ENCODE measurements at places on chromosomes 1 and 21.

- no peak for DNase-seq
Observed at GRCh38 chr21:40115775-40116174, 248.5 kb downstream of the PCP4 start.

DNA sequence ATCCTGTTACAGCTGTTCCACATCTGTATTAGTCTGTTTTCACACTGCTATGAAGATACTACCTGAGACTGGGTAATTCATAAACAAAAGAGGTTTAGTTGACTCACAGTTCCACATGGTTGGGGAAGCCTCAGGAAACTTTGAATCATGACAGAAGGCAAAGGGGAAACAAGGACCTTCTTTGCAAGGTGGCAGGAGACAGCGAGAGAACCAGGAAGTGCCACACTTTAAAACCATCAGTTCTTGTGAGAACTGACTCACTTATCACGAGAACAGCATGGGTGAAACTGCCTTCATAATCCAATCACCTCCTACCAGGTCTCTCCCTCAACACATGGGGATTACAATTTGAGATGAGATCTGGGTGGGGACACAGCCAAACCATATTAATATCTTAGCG, 110.3 kb upstream of the TRABD2B start:
- DNase-seq, result no peak

GRCh38 chr1:172815740-172816139, 156.8 kb downstream of the FASLG start:
- DNase-seq, result no peak

DNA sequence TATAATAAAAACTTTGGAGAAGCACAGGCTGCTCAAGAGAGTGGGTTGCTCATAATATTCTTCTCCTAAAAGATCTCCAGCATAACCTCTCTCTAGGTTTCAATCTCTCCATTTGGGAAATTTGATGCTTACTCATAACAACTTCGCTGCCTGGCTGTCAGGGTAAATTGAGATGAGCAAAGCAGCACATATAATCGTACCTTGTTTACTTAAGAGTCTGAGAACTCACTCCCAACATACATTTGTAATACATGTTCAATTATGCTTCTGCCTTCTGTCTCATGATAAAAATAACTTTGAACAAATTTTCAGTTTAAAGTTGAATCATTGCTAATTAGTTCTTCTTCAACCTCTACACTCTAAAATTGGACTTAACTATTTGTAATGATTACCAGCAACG, 68.9 kb downstream of the DUSP10 start:
- DNase-seq, result no peak

GRCh38 chr1:31815752-31816500, at the start of gene SPOCD1:
TSS of gene SPOCD1 (minus strand) at chr1:31816022. CDS start at chr1:31815333, 689 bp downstream.
- peak; percentile 78 for DNase-seq

GRCh38 chr21:38254970-38255369, 1.8 kb upstream of the KCNJ15 start:
- DNase-seq, result no peak

DNA sequence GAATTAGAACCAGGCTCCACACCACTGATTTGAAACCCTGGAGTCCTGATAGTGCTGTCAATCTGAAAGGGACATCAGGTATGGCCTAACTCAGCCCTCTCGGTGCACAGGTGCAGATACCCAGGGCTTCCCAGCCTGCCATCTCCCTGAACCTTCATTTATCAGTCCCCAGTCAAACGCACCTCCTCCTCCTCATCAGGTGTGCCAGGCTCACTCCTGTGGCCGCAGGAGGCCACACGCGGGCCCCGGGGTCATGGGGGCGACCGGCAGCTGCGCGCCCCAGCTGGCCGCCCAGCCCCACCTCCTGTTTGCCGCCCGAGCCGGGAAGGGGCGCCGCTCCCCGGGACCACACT, 572 bp downstream of the FUCA1 start:
- DNase-seq, result no peak

- no peak for DNase-seq
Observed at GRCh38 chr1:54323921-54324250, 82.3 kb downstream of the SSBP3 start.

GRCh38 chr1:99146129-99146848, 118.0 kb upstream of the PLPPR4 start:
- no peak for DNase-seq

GRCh38 chr1:230643908-230644307, 1.6 kb downstream of the COG2 start:
- no peak for DNase-seq

- DNase-seq, result peak; percentile 15
Observed at GRCh38 chr1:218946147-218946546, 227.5 kb upstream of the LYPLAL1 start.

DNA sequence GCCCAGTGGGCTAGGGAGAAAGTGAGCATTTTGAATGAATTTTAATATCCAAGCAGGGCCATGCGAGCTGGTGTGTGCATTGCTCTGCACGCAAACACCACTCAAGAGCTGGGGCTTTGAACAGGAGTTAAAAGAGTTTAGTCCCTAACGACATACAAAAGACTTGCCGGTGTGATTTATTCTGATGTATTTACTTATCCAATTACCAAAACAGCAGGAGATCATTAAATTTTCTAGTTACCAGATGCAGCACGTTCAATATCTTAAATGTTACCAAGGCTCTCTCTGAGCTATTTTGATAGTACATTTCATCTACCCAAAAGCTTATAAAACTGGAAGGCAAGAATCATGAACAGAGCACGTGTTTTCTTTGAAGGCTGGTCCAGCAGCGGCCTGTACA, 30.0 kb upstream of the DMRTA2 start:
- no peak for DNase-seq

DNA sequence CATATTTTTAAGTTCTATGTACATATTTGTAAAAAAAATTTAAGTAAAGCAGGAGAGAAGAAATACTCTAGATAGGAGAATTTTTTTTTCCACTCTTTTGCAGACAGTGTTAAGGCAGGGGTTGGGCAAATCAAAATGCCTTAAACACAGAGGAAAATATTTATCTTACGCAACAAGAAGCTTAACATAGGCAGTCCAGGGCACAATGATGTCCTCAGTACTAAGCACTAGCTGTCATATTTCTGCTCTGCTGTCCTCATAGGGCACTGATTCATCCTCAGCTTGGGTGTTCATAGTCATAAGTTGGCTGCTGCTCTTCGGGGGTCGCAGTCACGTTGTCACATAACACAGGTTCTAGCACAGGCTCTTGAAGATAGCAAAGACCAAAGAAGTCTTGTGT, 247.4 kb downstream of the PTBP2 start:
- DNase-seq, result no peak

GRCh38 chr1:109527846-109528695, 11.6 kb upstream of the GPR61 start:
- no peak for DNase-seq

DNA sequence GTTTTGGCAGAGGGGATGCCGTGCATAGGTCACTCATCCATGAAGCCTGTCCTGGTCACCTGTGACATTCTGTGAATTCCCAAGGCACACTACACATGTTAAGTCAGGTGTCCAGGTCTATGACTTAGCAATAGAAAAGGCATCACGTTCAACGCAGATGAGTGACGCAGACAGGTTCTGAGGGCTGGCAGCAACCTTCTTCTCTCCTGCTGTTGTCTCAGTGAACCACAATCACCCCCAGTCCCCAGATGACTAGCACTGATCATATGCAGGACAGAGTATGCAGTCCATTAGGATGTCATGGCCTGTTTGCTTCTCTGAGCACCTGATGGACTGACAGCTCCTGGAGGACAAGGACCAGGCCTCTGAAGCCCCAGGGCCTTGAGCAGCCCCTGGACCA, 157.8 kb upstream of the KAZN start:
- no peak for DNase-seq

DNA sequence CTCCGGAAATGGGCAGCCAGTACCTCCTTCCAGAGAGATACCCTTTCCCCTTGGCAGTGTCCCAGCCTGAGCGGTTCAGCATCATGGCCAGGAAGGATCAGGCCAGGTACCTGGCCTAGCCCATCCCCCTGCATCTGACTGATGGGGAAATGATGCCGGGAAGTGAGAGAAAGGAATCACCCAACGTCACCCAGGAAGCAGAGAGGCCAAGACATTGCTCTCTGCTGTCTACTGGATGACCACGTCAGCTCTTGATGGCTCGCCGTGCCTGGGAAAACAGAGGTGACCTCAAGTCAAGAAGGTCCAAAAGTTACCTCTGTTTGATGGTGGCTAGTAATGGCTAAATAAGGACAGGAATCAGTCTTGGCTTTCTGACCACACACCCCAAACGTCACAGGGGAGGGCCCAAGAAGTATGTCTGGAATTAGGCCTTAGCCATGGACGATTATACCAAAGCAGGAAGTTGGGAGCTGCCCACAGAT, 79.0 kb downstream of the MRPL37 start:
- DNase-seq, result no peak

GRCh38 chr1:155062702-155063411, 683 bp upstream of the EFNA4 start:
- DNase-seq, result no peak

DNA sequence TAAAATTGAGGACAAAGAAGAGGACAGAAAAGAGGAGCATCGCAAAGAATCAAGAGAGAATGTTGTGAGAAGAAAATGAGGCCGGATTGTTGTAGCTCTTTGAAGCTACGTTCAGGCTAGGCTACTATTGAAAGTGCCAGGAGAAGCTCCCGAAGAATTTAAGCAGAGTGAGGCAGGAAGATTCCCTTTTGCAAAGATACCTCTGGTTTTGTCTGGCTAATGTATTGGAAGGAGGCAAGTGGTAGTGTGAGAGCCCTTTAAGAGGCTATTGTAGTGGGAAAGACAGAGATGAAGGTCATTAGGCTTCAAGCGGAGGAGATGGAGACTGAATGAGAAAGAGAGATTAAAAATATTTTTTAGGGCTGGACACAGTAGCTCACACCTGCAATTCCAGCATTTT, 476.9 kb upstream of the ADGRL2 start:
- no peak for DNase-seq

- no peak for DNase-seq
Observed at GRCh38 chr21:29626801-29627470, 312.9 kb downstream of the GRIK1 start.

DNA sequence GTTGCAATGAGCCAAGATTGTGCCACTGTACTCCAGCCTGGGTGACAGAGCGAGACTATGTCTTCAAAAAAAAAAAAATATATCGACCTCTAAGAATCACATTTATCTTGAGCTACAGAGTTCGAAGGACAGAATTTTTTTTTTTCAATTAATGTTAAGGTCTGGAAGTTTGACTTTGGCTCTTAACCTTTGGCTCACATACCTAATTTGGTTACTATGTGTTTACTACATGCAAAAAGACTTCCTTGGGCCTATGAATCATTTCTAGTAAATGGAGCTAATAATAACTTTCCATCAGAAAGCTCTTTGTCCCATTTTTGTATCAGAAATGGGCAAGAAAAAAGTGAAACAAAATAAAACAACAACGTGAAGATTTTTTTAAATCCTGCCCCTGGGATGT, 351.2 kb downstream of the SMYD3 start:
- DNase-seq, result peak; percentile 40

DNA sequence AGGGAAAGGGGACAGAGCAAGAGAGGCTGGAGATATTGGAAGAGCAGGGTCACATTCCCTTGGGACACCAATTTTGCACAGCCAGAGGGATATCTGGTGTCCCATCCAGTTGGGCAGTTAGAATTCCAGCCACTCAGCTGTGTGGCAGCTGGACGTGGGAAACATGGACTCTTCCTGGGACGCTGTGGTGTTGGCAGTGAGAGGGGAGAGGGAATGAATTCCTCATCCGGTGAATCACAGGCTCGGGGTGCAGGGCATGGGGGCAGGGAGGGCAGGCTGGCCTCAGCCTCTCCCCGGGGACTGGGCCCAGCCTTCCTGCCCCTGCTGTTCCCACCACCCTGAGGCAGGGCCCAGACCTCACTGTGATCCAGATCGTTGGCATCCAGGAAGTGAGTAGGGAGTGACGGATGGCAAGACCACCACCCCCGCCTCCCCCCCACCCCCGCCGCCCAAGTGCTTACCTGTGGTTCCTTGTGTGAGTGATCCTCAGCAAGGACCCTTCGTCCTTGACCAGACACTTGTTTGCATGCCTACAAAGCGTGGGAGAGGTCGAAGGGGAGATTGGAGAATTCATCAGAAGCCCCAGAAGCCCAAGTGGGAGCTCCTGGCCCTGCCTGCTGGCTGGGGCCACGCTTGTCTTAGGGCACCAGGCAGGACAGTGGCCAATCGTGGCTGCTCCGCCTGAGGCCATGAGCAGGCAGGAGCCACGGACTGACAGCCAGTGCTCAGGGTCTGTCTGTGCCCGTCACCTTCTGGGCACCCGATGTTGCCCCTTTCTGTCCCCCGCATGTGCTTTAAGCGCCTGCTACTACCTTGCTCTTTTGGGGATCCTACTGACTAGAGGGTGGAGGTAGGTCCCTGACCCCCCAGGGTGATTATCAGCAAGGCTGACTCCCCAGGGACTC, 8.7 kb downstream of the WNT3A start:
- DNase-seq, result no peak

- DNase-seq, result no peak
Observed at GRCh38 chr1:53359225-53359933, 31.5 kb upstream of the LRP8 start.

- DNase-seq, result no peak
Observed at GRCh38 chr1:171850651-171851350, 9.5 kb downstream of the DNM3 start.

- no peak for DNase-seq
Observed at GRCh38 chr1:29900712-29901111, 664.4 kb downstream of the PTPRU start.

DNA sequence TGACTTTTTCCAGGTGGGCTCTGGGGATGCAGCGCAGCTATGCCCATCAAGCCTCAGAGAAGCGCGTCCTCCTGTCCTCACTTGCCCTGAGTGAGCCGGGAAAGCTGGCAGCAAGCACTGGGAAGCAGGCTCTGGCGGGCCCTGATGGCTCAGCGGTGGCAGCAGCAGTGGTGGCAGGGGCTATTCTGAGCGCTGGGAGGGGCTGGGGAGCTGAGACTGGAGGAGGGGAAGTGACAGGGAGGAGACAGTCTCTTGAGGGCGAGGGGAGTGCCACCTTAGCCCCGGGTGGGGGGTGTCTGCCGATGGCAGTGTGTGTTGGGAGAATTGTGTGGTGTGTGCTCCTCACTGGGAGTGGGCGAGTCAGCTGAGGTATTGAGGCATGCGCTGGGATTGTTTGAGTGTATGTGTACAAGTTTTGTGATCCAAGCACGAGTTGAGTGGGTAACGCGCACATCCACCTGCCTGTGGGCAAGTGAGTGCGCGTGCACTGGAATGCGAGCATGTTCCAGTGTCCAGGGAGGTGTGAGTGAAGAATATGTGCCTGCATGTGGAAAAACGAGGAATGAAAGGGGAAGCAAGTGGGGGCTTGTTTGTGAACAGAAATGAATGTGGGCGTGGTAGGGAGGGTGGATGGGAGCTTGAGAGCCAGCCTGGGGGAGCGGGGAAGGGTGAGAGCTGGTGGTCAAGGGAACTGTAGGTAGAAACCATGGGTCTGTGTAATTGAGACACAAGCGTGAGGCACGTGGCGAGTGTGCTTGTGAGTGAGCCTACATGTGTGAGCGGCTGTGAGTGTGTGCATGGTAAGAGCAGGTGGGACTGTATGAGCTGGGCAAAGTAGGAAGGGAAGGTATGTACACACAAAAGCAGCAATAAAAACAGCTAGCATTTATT, 2.9 kb upstream of the FOXO6 start:
- no peak for DNase-seq
